ENCODE measurements at places on chromosomes 1 and 21.

- DNase-seq = no peak
Measured at GRCh38 chr1:45037456-45037855, 25.4 kb downstream of the UROD start.

GRCh38 chr1:203368624-203369451 is 17.9 kb upstream of the FMOD start:
- DNase-seq = no peak

GRCh38 chr1:12406211-12407021 is 176.6 kb downstream of the VPS13D start:
- no peak for DNase-seq

GRCh38 chr1:10064416-10065343 is 31.9 kb downstream of the UBE4B start:
- no peak for DNase-seq

GRCh38 chr1:172976222-172977041 is 74.3 kb downstream of the TNFSF18 start:
- no peak for DNase-seq
